ENCODE measurements at places on chromosomes 12 and 14.

GRCh38 chr12:109250523-109250922 is 58.6 kb downstream of the FOXN4 start:
- no peak for DNase-seq

DNA sequence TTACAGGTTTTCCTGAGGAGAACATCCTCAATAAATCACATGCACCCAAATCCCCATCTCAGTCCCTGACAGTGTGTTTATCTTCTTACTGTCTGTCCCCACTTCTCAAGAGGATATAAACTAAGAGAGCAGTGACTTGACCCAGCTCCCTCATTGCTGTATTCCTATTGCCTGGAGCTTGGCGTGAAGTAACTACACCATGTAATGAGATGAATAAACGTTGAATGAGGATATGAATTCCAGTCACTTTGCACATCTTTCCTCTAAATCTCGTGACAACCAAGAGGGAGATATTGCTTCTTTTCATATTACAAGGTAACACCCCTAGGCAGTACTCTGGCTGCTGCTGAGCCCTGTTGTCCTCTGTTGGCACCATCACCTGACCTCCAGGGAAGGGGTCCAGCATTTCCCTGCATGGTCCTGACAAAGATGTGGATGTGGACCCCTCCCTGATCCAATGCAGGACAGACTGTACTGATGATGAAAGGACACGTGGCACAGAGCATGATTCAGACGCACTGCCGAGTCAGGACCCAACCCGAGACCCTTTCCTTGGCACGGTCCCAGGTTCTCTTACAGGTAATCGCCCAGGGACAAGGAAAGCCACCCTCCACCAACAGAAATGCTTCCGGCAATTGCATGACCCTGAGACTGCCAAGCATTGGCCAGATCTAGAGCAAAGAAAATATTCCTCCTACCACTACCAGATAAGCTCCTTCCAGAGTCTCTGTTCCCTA is 47.7 kb upstream of the CPM start:
- DNase-seq, result no peak

GRCh38 chr14:95329941-95330340 is 10.2 kb upstream of the CLMN start:
- DNase-seq, result no peak

GRCh38 chr12:124413401-124413800 is 118.5 kb downstream of the RFLNA start:
- DNase-seq, result no peak

GRCh38 chr12:32034045-32034444 is 72.6 kb upstream of the BICD1 start:
- DNase-seq, result no peak

- DNase-seq, result no peak
Measured at GRCh38 chr14:74826574-74826973, 49.4 kb downstream of the PROX2 start.

DNA sequence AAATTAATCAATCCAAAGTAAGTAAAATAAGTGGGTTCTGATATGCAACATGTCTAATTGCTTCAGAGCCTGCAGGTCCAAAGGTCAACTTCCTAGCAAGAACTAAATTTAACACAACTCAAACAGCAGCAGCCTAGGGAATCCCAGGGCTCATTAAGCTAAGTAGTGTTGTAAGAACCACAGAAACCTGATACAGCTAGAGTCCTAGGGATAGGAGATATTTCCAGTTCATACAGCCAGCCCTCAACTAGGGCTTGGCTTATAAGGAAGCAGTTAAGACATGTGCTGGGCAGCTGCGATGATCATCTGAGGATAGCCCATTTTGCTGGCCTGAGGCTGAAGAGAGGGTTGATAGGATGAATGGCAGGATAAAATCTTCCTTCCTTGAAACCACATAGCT is at the start of gene OR4Q3:
Gene OR4Q3 (plus strand): TSS at position 316 of the 400 bp plus-strand sequence.
- DNase-seq, result no peak

GRCh38 chr14:94545131-94545841 is 16.0 kb upstream of the SERPINA4 start:
- DNase-seq, result no peak

GRCh38 chr14:79896009-79896408 is 315.3 kb downstream of the DIO2 start:
- DNase-seq, result peak; percentile 8

DNA sequence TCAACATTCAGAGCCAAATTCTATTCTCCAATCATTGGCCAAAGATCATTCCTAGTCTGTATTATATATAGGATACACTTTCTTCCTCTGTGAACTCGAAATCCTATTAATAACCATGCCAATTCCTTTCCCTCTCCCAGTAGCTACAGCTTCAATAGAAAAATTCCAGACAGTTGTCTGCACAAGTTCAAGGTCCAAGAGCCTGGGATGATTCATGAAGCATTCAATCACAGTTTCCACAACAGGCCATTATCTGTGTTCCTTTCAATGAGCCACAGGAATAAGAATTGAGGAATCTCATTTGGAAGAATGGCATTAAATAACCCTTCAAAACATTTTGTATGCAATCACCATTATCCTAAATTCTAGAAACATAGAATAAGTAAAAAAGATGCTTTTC is 437.4 kb downstream of the RMST start:
- DNase-seq, result no peak

DNA sequence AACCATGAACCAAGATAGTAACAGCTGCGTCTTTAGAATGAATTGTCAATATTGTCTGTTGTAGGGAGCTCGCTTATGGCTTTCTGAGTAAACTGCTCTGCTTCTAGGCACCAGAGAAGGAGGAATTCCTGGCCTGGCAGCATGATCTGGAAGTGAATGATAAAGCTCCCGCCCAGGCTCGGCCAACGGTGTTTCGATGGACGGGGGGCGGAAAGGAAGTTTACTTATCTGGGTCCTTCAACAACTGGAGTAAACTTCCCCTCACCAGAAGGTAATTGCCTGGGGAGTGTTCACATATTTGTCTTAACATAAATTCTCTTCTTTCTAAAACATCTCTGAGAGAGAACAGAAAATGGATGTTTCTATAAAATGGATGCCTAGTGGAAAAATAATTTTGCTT is 4.3 kb downstream of the PRKAB1 start:
- no peak for DNase-seq

GRCh38 chr14:63474111-63474510 is 69.1 kb downstream of the PPP2R5E start:
- DNase-seq, result no peak

GRCh38 chr12:60704171-60704914 is 1108.5 kb downstream of the SLC16A7 start:
- no peak for DNase-seq

- DNase-seq, result no peak
Measured at GRCh38 chr14:37746140-37746832, 150.9 kb downstream of the TTC6 start.

- no peak for DNase-seq
Measured at GRCh38 chr12:2429032-2429431, 365.7 kb upstream of the FKBP4 start.

- DNase-seq, result no peak
Measured at GRCh38 chr12:26058818-26059217, 66.0 kb downstream of the BHLHE41 start.

DNA sequence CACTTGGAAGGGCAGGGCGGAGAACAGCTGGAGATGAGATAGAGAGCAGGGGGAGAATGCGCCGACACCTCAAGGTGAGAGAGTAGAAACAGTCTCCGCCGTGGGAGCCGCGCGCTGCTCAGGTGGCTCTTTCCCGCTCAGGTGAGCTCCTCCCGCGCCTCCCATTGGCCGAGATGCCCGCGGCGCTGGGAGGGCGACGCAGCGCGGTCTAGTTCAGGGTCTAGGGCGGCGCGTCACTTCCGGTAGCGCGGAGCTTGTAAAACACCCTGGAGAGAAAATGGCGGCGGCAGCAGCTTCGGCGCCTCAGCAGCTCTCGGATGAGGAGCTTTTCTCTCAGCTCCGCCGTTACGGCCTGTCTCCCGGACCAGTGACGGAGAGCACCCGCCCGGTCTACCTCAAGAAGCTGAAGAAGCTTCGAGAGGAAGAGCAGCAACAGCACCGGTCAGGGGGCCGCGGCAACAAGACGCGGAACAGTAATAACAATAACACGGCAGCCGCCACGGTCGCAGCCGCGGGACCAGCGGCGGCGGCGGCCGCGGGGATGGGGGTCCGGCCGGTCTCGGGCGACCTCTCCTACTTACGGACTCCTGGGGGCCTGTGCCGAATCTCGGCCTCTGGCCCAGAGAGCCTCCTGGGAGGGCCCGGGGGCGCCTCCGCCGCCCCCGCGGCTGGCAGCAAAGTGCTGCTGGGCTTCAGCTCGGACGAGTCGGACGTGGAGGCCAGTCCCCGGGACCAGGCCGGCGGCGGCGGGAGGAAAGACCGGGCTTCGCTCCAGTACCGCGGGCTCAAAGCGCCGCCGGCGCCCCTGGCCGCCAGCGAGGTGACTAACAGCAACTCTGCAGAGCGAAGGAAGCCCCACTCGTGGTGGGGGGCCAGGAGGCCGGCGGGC is at the start of gene LEMD3:
Gene LEMD3 (plus strand): TSS at position 264 of the 889 bp plus-strand sequence. CDS start 14 bp downstream, at position 278.
- DNase-seq, result no peak

DNA sequence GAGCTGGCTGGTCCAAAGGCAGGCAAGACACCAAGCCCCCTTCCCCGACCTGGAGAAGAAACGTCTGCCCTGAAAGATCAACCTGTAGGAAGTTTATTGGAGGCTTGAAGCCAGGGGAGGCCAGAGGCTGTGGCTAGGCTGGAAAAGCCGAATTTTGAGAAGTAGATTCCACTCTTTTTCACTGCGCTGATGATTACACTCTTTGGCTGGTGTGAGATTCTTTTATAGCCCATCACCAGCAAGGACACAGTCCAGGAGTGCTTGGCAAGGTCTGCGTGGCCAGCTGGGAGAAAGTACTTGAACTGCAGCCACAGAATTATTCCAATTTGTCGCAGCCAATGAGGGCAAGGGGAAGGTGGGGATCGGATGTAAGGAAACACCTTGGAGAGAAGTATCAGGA is 45.0 kb downstream of the SYNE3 start:
- DNase-seq, result no peak

DNA sequence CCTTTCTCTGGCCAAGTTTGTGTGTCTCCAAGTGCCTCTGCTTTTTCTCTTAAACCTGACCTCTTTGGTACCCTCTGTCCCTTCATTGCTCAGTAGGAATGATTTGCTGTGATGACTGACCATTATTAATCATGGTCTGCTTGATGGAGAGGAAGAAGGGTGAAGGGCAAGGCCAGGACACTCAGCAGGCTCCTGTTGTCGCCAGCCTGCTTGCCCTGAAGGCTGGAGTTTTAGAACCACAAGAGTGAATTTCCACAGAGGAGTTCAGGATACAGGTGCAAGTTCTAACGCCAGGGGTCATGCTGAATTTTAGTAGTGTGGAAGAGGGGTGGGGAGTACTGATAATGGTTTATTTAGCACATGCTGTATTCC is 2.8 kb upstream of the ITGA5 start:
- no peak for DNase-seq

GRCh38 chr12:45638386-45638785 is 91.1 kb upstream of the ARID2 start:
- DNase-seq, result no peak

- no peak for DNase-seq
Measured at GRCh38 chr12:10214136-10214894, 1.6 kb downstream of the GABARAPL1 start.

Measured in BJ (cell line).